H9 (cell line): ENCODE measurements at places on chromosomes 12 and 14. TPM values are rescaled to one million over a fixed set of nuclear protein-coding genes. Genes with fewer than 3 reads are reported as not detected.
A peak's percentile ranks its signal among the peaks of the same experiment; 100 is the strongest.

Gene CISTR
- total RNA-seq = not detected in 2 replicates

Gene PCED1B
- total RNA-seq = 3.3 and 3.8 TPM in 2 replicates

Gene SOAT2
- not detected in 2 replicates for total RNA-seq

Gene PAH
- total RNA-seq = 6.1 and 8.0 TPM in 2 replicates

Gene TNS2
- 3.6 and 4.5 TPM in 2 replicates for total RNA-seq

Gene TMEM119
- total RNA-seq = not detected in 2 replicates

Gene CNPY2
- total RNA-seq = 203 and 221 TPM in 2 replicates

Gene RNASE2
- not detected in 2 replicates for total RNA-seq

Gene FAIM2
- total RNA-seq = 0.22 and 0.42 TPM in 2 replicates

Gene GPR135
- 1.8 and 1.9 TPM in 2 replicates for total RNA-seq

DNA sequence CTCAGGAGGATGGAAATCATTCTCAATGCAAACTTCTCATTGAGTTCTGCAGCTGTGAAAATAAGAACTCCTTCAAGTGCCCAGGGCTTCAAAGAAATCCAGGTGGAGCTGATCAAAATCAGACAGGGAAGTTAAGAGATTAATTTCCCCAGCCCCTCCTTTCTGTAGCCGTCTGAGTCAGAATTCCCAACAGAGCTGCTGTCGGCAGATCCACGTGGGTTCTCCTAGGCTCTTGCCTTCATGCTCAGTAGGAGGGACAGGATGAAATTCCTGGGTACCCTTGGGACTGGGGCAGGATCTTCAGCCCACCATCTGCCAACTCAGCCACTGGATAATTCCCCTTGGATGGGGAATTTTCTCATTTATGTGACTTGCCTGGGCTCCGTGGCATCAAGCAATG is 13.3 kb downstream of the TGFB3 start:
- no peak overlapping the region for H3K4me3 ChIP-seq
- no peaks in the 10 kb centered on the region for H3K27me3 ChIP-seq
- no peak overlapping the region for H3K27ac ChIP-seq

- peaks cover 20% of the 10 kb centered on the region; the same call in 1 of the 2 replicates for H3K4me1 ChIP-seq
- DNase-seq = no peak
Observed at GRCh38 chr12:125208334-125208733, 143.1 kb downstream of the AACS start.

DNA sequence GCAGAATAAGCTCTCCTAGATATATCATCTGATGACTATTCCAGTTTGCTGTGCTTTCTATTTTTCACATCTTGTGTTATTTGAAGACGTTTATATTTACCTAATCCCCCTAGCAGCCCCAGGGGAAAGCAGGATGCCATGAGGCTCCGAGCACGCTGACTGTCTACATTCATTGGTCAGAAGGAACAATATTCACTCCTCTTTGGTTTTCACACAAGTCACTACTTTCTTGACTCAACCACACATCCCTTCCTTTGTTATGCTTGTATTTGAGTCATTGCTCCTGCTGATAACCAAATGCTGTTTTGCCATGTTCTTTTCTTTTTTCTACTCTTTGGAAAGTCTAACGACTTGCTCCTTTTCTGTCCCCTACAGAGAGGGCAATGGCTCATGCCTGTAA is 86.5 kb upstream of the SLC38A2 start:
- no peak for DNase-seq
- H3K36me3 ChIP-seq = no peaks in the 10 kb centered on the region
- H3K27ac ChIP-seq = no peak overlapping the region
- H3K27me3 ChIP-seq = no peaks in the 10 kb centered on the region
- peaks cover 8% of the 10 kb centered on the region for H3K4me1 ChIP-seq
- H3K4me3 ChIP-seq = no peak overlapping the region

GRCh38 chr12:16307856-16308475 is 30.5 kb upstream of the SLC15A5 start:
- no peak overlapping the region for H3K27ac ChIP-seq
- no peaks in the 10 kb centered on the region for H3K4me1 ChIP-seq
- no peak overlapping the region for H3K4me3 ChIP-seq
- peaks cover 12% of the 10 kb centered on the region for H3K36me3 ChIP-seq
- DNase-seq = no peak

DNA sequence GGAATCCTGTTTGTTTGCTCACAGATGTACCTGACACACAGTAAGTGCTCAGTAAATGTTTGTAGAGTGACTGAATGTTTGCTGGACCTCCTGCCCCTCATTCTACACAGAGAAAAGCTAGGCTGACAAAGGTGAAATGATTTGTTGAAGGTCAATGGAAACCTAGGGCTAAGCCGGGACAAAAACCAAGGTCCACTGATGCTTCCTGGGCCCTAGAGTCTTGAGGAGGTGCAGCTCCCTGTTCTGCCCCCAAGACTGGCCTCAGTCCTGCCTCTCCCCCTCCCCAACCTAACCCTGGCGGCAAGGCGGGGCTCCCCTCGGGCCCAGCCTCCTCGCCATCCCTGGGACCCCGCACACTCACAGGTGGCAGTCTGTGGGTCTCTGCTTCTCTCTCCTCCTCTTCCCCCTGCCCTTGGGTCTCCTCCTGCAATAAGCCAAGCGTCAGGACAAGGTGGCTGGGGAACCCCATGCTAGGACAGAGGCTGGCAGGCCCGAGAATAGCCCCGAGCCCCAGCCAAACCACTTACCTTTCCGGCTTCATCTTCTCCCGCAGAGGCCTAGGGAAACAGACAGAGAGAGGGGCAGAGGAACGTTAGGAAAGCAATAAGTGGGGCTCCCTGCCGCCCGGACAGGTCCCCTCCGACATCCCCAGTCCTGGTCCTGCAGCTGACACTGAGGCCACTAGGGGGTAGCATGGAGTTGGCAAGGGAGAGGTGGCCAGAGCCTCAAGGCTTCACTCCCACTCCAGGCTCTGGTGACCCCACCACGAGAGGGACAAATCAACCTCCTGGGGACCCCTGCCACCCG is 9.3 kb downstream of the PGF start:
- no peaks in the 10 kb centered on the region for H3K36me3 ChIP-seq
- H3K27me3 ChIP-seq = no peaks in the 10 kb centered on the region
- DNase-seq = peak; percentile 84
- no peaks in the 10 kb centered on the region for H3K4me1 ChIP-seq
- peak overlapping the region; percentile 24; the same call in 1 of the 3 replicates for H3K4me3 ChIP-seq

DNA sequence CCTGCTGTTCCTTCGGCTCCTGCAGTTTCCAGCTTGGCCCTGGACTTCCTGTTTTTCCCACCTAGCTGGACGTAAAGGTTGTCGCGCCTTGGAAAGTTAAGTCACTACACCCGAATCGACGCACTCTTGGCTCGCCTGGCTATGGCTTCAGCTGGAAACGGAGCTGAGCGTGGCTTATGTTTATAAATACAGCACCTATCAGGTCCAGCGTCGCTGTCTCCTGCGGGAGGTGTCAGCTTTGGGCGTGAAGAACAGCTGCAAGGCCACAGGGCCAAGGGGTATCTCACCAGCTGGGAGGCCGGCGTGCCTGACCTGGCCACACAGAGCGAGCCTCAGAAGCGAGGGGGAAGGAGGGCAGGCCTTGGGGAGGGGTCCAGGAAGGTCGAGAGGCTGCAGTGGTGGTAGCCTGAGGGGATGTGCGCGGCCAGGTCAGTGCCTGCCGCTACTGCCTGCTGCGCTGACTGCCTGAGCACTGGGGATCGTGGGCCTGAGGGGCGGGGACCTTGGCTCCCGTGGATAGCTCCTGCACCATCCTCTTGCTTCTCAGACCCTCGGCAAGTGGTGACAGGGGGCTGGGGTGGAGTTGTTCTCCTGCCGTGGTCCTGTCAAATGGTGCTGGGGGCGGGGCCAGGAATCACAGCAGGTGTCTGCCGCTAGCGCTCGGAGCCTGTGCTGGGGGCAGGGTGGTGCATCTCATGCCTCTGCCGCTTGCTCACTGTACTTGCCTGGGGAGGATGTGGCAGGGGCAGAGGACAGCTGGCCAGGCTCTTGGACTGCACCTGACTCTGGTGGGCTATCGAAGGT is 12.5 kb downstream of the PACS2 start:
- H3K27me3 ChIP-seq = no peaks in the 10 kb centered on the region
- H3K36me3 ChIP-seq = no peaks in the 10 kb centered on the region; the same call in 1 of the 2 replicates
- peak; percentile 58 for DNase-seq
- peak overlapping the region; percentile 56; the same call in 1 of the 3 replicates for H3K4me3 ChIP-seq

- no peak overlapping the region for H3K4me3 ChIP-seq
- H3K27me3 ChIP-seq = no peaks in the 10 kb centered on the region
- H3K36me3 ChIP-seq = peaks cover 3% of the 10 kb centered on the region; the same call in 2 of the 3 replicates
- H3K27ac ChIP-seq = no peak overlapping the region
- H3K4me1 ChIP-seq = no peaks in the 10 kb centered on the region
Observed at GRCh38 chr12:122862872-122863701, 27.8 kb downstream of the HIP1R start.

DNA sequence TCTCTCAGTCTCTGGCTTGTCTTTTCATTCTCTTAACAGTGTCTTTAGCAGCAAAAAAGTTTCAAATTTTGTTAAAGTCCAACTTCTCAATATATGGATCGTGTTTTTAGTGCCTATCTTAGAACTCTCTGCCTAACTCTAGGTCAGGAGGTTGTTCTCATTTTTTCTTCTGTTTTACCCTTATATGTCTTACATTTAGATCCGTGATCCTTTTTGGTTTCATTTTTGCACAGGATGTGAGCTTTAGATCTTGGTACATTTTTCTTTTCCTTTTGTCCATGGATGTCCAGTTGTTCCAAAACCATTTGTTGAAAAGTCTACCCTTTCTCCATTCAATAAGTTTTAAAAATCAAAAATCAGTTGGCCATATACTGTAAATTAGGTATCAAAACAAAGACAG is 6.8 kb downstream of the VRK1 start:
- H3K27me3 ChIP-seq = no peaks in the 10 kb centered on the region
- H3K27ac ChIP-seq = no peak overlapping the region
- no peaks in the 10 kb centered on the region; the same call in 1 of the 2 replicates for H3K4me1 ChIP-seq
- no peak overlapping the region for H3K4me3 ChIP-seq

DNA sequence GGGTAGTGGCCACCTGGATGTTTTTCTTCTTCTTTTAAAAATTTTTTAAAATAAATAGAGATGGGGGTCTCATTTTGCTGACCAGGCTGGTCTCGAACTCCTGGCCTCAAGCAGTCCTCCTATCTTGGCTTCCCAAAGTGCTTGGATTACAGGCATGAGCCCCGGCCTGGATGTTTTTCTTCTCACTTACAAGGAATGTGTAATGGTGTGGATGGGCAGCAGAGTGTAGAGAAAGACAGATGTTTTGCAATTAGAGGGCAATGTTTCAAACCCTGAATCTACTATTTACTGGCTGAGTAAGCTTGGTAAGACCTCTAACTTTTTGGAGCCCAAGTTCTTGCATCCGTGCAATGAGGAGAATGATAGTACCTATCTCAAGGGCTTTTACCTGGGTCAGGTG is 48.1 kb downstream of the ADCK1 start:
- H3K4me1 ChIP-seq = no peaks in the 10 kb centered on the region
- H3K36me3 ChIP-seq = peaks cover 3% of the 10 kb centered on the region; the same call in 2 of the 3 replicates
- H3K27me3 ChIP-seq = no peaks in the 10 kb centered on the region

- H3K27ac ChIP-seq = no peak overlapping the region
- peaks cover 88% of the 10 kb centered on the region for H3K27me3 ChIP-seq
- no peak for DNase-seq
- H3K4me1 ChIP-seq = no peaks in the 10 kb centered on the region
- H3K4me3 ChIP-seq = no peak overlapping the region
Observed at GRCh38 chr12:48022676-48023385, 18.6 kb upstream of the COL2A1 start.

DNA sequence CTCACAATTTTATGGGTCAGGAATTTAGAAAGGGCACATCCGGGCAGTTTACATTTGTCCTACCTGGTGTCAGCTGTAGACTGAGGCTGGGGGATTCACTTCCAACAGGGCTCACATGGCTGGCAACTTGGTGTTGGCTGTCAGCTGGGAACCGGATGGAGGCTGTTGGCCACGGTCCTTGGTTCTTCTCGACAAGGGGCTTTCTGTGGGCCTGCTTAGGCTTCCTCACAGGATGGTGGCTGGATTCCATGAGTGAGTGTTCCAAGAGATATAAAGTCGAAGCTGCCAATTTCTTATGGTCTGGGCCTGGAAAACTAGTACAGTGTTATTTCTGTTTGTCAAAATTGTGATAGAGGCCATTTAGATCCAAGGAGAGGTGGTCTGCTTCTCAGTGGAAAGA is 127.9 kb downstream of the PTCSC3 start:
- no peak for DNase-seq
- H3K36me3 ChIP-seq = no peaks in the 10 kb centered on the region
- H3K27me3 ChIP-seq = no peaks in the 10 kb centered on the region
- no peak overlapping the region for H3K27ac ChIP-seq
- no peak overlapping the region for H3K4me3 ChIP-seq

DNA sequence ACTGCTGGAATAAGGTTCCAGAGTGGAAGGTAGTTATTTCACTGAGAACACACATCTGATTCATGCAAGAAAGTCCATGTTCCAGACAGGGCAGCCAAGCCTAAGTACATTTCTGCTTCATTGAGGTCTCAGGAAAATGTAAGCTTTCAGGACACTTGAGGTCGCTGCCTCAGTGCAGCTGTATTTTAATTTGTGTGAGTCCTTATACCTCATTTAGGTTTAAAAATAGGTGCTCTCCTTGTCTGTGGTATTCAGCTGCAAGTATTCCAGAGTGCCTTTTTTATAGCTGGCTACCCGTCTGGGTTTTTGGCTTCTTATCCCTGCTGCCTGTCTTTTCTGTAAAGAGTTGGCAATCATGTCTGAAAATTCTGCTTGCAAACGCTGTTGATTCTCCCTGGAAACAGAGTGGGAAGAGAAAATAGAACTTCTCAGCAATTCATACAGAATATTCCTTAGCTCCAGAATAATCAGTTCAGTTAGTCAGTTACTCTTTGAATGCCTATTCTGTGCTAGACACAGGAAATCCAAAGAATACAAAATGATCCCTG is 45.3 kb upstream of the PLBD1 start:
- H3K36me3 ChIP-seq = peaks cover 8% of the 10 kb centered on the region; the same call in 1 of the 2 replicates
- no peak overlapping the region for H3K27ac ChIP-seq
- no peak overlapping the region for H3K4me3 ChIP-seq
- H3K4me1 ChIP-seq = no peaks in the 10 kb centered on the region

GRCh38 chr12:94285943-94286582 is 137.7 kb downstream of the PLXNC1 start:
- no peak overlapping the region for H3K27ac ChIP-seq
- no peak for DNase-seq
- no peaks in the 10 kb centered on the region; the same call in 2 of the 3 replicates for H3K36me3 ChIP-seq
- no peaks in the 10 kb centered on the region for H3K27me3 ChIP-seq
- H3K4me1 ChIP-seq = peaks cover 9% of the 10 kb centered on the region; the same call in 1 of the 2 replicates

- H3K27me3 ChIP-seq = no peaks in the 10 kb centered on the region
- H3K4me1 ChIP-seq = peaks cover 3% of the 10 kb centered on the region; the same call in 1 of the 2 replicates
- H3K4me3 ChIP-seq = no peak overlapping the region
- H3K36me3 ChIP-seq = peaks cover 9% of the 10 kb centered on the region
- H3K27ac ChIP-seq = no peak overlapping the region
- no peak for DNase-seq
Observed at GRCh38 chr14:61460718-61461611, 139.6 kb downstream of the PRKCH start.

- H3K36me3 ChIP-seq = no peaks in the 10 kb centered on the region
- H3K4me3 ChIP-seq = no peak overlapping the region
- DNase-seq = peak; percentile 36
Observed at GRCh38 chr14:65312859-65313258, 99.7 kb upstream of the FUT8 start.

GRCh38 chr12:48358937-48359513 is 8.3 kb upstream of the ZNF641 start:
- no peaks in the 10 kb centered on the region for H3K36me3 ChIP-seq
- H3K27ac ChIP-seq = no peak overlapping the region
- no peak for DNase-seq
- H3K27me3 ChIP-seq = no peaks in the 10 kb centered on the region
- H3K4me1 ChIP-seq = no peaks in the 10 kb centered on the region
- no peak overlapping the region for H3K4me3 ChIP-seq

- H3K27me3 ChIP-seq = no peaks in the 10 kb centered on the region
- H3K36me3 ChIP-seq = no peaks in the 10 kb centered on the region
- DNase-seq = no peak
- no peak overlapping the region for H3K4me3 ChIP-seq
- H3K4me1 ChIP-seq = peaks cover 1% of the 10 kb centered on the region; the same call in 1 of the 2 replicates
- H3K27ac ChIP-seq = no peak overlapping the region
Observed at GRCh38 chr14:94548131-94548998, 12.9 kb upstream of the SERPINA4 start.
